ENCODE measurements at places on chromosomes 6 and 20.

DNA sequence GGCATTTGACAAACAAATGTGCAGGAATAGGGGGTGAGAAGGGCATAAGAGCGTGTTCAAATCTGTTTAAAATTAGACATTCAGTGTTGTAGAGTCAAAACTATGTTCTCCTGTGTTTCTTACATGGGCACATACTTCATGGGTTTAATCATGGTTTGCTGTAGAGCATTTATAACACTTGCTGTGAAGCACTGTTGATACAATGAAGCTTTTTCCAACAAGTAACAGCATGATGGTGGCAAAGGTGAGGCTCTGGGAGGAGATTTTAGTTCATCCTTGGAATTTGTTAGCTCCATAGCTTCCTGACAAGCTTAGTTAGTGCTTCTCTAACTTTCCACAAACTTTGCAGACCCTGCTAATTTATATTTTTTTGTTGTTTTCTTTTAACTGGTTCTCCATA is 900.7 kb downstream of the TFAP2A start:
- no peak for DNase-seq

DNA sequence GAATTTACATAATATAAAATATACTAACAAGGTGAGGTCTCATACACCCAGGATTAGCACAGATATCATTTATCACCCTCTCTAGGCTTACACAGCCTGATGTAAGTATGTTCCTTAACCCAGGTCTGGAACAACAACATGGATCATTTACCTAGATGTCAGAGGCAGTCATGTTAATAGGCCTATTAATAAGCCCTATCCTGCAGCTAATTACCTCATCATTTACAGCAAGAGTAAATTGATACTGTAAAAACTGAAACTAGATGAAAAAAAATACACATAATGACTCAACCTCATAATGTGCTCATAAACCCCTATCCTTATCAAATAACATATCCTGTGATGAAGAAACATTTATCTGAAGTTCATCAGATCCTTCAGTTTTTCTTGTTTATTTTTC is 334.3 kb upstream of the MANEA start:
- no peak for DNase-seq

GRCh38 chr6:84456803-84457202 is 229.4 kb upstream of the CEP162 start:
- DNase-seq, result no peak

GRCh38 chr6:137297887-137298286 is 78.7 kb upstream of the IFNGR1 start:
- no peak for DNase-seq

DNA sequence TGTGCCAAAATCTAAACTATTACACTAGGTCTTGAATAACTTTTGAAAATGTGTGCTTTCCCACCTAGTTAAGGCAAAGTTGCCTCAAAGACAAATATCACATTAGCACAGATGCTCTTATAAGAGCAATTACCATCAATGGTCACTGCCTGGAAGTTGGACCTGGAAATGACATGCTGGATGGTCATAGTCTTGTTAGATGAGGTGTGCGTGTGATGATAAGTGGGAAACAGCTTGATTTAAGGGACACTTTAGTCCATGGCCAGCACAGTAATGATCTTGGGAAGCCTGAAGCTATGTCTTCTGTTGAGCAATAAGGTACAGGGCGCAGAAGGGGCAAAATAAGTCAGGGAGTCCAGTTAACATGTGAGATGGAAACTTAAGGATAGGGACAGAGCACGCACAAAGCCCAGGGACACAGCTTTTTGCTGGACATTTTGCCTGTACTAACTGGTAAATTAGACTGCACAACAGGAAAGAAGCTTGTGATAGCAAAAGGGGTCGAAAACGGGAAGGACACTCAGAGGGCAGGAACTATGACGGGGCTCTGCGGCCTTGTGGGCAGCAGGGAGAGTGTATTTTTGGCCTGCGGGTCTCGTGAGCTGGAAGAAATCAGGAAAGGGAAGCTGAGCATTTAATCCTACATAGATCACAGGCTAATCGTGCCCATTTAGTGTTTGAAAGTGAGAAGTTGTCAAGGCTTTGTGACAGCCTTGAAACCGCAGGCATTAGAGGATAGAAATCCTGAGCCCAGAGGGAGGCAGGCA is 66.7 kb upstream of the BMP2 start:
- DNase-seq, result no peak

DNA sequence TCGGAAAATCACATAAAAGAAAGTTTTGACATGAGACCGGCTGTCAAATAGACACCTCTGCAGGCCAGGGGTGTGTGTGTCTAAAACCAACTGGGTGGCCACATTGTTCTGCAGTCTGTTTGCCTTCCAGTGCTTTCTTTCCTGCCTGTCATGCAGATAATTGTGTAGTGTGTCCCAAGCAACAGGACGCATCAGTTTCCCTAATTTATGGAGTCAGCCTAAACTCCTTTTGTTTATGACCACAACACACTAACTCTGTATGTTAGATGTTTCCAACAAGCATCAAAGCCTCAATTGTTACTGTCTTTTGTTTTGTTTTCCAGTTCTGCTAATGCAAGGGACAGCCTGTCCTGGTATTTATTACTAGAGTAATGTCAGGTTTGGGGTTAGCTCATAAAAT is 205.7 kb downstream of the ATXN1 start:
- DNase-seq, result no peak

- DNase-seq, result no peak
These were observed 25.9 kb downstream of the SF3B5 start for GRCh38 chr6:144069506-144069905.

DNA sequence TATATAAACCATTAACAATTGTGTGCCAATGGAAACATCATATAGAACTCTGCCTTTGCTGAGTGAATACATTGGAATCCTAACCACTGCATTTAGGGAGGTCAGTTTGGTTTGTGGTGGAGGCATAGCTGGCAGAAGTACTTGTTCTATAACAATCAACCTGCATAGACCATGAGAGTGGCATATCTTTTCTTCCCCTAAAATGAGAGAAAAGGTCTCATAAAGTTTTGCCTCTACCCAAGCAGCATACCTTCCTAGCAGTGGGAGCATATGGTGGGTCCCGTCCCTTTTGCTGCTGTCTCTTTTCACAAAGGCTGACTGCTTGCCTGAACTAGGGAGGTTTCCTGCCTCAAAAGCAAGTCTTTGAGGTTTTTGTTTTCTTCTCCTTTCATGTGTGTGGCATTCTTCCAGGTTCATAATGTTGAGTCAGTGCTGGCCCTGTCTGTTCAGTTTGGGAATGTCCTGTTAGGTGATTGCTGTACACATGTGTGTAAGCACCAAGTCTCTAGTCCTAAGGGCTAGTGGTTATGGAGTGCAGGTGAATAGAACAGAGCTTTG is 61.2 kb upstream of the SUPT3H start:
- no peak for DNase-seq

- no peak for DNase-seq
These were observed 217.7 kb downstream of the OR2B2 start for GRCh38 chr6:27694547-27694874.
